ENCODE measurements at places on chromosomes 5 and 9.

DNA sequence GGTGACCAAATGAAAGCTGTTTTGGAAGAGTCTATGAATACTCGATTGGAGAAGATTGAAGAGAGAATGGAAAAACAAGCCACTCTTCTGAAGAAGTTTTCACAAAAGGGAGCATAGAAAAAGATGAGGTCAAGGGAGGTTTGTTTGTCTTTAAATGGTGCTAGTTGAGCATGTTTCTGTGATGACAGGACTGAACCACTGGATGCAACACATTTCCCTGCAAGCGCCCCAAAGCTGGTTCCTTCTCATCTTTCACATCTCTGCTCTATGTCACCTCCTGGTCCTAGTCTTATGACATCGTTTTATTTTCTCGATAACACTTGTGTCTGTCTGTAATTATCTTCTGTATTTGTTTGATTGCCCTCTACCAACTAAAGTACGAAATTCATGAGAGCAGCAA is 3.8 kb upstream of the CCDC192 start:
- DNase-seq, result no peak

GRCh38 chr5:179258001-179258921 is 87.0 kb downstream of the ADAMTS2 start:
- no peak for DNase-seq

GRCh38 chr5:154786414-154786813 is 31.2 kb downstream of the LARP1 start:
- no peak for DNase-seq

DNA sequence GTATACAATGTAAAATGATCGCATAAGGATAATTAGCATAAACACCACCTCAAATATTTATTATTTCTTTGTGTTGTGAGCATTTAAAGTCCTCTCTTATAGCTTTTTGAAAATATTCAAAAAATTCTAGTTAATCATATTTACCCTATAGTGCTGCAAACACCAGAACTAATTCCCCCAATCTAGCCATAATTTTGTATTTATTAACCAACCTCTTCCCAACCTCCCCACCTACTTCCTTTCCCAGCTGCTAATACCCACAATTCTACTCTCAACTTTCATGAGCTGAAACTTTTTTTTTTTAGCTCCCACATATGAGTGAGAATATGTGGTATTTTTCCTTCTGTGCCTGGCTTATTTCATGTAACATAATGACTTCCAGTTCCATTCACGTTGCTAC is 317.8 kb upstream of the ATP10B start:
- DNase-seq, result no peak

GRCh38 chr5:79560771-79561524 is 47.0 kb upstream of the HOMER1 start:
- DNase-seq, result no peak

DNA sequence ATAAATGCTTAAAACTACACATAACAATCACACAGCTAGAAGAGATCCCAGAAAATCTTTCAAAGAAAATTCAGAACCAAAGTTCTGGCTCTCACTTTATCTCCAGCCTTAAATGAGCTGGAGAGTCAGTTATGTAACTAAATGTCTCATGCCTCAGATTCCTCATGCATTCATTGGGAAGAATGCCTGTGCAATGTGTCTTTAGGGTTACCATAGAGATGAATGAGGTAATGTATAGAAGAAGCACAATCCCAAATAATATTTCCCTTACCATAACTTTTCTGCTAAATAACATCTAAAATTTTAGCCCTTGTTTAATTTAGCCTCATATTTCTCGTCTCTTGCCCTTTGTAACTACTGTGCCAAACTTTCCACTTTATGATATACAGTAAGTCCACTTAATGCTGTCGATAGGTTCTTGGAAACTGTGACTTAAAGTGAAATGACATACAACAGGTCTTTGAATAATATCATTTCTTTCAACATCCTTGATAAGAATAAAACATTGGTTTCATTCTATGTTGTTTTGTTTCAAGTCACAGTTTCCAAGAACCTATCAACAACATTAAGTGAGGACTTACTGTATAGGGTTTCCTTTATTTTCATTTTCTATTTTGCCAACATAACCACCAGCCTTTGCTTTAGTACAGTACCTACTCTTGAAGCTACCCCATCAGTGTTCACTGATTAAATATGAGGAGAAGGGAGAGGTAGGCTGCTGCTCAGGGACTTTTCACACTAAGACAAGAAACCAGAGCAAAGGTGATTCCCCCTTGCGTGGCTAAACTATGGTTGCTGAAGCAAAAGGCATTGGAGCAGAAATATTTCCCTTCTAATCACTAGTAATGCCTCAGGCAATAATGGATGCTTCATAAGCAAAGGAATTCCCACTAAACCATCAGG is 295.7 kb upstream of the PTGER4 start:
- no peak for DNase-seq

DNA sequence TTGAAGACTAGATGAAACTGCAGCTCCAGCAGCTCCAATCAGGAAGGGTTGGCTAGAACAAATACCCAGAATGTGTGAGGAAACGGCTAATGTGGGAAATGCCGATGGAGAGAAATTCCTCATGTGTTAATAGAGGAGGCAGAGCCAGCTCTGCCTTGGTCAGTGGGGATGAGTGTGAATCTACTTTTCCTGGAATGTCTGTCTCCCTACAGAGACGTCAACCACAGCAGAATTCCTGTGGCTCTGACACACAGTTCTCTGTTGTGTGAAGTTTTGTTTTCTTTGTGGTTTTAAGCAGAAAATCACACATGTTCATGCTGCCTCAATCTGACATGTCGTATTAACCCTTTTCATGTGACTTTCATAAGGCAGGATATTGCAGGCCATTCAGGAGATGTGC is 476.6 kb upstream of the WWC1 start:
- no peak for DNase-seq

GRCh38 chr9:136773386-136774044 is 9.2 kb upstream of the LCN15 start:
- no peak for DNase-seq

DNA sequence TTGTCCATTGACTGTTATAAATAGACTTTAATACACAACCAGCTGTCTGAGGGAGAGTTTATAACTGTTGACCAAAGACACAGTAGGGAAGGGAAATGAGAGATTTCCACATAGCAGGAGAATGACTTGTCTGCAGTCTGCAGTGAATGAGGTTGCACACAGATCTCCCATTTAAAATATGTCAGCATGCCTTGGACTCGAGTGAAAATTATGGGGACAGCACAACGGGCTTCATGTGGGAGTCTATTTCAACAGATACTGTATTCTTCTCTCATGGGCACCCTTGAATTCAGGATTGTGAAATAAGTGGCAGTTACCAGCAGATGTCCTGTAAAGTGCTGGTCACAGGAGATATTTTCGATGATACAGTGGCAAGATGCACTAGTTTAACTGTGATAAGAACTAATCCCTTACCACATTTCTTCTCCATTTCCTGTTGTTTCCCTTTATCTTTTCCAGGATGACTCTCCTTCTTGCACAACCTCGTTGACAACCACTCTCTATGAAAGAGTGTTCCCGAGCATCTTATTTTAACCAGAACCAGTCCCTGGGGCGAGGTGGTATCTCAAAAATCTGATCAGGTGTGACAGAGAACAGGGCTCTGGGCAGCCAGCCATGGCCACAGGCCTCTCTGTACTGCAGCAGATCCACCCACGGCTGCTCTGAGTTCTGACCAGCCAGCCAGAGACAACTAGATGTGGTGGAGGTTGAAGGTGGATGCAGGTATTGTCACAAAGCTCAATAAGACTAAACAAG is 51.5 kb upstream of the MAP3K1 start:
- no peak for DNase-seq

DNA sequence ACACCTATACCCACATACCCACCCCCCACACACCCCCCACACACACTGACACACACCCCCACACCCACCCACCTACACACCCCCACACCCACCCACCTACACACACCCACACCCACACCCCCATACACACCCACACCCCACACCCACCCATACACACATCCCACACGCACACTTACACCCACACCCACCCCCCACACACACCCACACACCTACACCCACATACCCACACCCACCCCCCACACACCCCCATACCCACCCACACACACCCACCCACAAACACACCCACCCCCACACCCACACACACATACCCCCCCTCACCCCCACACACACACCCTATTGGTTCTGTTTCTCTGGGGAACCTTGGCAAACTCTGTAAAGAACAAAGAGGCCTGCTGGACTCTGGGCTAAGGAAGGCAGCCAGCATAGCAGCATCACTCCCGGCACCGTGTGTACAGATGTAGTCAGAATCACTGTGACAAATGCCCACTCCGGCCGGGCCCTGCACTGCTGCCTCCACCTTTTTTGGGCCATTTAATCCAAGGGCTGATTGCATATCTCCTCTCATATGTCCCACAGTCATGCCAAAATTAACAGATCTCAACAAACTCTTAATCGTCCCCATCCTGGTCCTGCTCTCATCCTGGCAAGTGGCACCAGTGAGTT is 42.3 kb downstream of the COL23A1 start:
- DNase-seq, result no peak

DNA sequence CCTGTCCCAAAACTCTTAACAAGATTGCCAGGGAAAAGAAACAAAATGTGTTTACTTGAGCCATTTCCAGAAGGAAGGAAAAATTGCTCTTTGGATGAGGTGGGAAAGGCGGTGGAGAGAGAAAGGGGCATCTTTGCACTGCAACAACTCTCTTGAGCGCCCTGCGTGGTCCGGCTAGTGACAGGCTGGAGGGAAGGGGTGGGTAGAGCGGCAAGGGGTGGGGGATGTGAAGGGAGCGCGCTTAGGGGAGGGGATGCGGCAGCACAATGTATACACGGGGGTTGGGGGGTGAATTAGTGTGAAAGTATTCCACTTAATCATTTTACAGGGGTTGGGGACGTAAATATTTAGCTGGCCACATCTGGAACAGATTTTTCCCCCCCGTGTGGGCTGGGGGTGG is 1.3 kb downstream of the FGF10 start:
- DNase-seq, result no peak

- no peak for DNase-seq
Measured at GRCh38 chr5:176611435-176611834, 1.5 kb upstream of the GPRIN1 start.

- no peak for DNase-seq
Measured at GRCh38 chr5:142869886-142870285, 99.7 kb downstream of the ARHGAP26 start.

DNA sequence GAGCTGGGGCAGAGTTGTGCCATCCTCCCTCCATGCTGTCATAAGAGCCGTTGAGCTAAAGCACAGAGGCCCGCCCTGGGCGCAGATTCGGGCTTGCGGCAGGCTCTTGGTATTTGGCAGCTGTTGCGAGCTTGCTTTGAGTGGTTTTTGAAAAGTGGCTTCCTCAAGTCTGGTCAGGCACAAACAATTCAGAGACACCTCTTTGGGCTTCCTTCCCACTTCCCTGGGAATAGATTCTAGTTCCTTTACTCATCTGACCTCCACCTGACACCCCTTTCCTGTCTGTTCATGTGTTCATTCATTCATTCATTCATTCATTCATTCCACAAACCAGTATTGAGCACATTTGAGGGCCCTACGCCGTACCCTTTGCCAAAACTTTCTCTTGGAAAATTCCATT is 27.4 kb downstream of the NCS1 start:
- DNase-seq, result no peak

DNA sequence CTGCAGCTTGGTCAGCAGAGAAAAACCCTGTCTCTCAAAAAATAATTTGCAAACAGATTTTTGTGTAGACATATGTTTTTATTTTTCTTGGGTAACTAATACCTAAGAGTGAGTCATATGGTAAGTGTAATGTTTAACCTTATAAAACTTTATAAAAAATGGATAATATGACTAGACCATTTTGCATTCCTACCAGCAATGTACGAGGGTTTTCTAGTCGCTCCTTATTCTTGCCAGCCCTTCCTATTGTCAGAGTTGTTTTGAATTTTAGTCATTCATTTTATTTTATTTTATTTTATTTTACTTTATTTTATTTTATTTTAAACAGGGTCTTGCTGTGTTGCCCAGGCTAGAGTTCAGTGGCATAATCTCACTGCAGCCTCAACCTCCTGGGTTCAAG is 37.8 kb downstream of the RABGAP1 start:
- DNase-seq, result no peak

DNA sequence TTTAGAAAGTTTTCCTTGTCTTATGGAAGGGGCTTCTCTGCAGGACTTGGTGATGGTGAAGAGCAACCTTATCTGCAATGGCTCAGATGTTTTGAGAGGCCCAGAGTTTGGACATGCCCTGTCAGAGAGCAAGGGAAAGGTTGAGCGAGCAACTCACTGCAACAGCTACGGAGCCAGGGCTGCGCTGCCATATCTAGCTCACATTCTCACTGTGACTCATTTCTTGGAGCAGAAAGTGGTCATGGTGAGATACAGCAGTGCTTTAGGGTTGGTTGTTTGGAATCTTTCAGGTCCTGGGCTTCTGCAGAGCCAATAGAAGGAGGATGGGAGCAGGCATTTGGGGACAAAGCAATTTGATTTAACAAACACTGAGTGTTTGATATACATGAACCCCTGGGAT is 12.3 kb downstream of the GLRA1 start:
- no peak for DNase-seq

DNA sequence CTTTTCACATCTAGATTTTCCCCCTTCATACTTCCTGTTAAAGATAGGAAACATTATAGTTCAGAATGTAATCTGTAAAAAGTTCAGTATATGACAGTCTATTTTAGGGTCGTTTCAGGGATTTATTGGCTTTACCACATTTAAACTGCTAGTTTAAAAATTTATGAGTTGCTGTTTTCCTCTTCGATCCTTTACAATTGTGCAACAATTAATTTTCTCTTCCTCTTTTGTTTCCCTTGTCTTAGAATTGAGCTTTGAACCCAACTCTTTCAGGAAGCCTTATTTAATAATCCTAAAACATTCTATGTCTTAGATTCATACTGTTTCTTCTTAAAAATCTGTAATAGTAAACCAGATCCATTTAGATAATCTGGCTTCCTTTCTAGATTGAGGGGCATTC is 16.4 kb downstream of the ZSWIM6 start:
- DNase-seq, result no peak

DNA sequence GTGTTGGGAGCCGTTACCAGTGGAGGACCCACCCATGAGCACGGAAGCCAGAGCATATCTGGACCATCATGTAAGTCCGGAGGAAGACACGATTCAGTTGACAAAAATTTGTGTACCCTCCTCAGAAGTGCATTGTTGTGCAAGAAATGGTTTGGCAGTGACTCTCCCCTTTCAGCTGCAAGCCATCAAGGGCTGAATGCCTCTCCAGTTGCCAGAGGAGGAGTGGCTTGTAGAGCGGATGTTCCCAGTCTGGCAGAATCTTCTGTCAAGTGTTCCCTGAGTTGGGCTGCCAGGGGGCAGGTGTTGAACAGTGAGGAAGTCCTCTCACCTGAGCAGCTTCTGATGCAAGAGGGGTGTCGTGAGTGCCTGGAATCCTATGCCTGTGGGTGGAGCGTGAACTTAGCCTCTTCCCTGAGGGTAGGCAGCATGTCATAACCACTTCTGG is 27.6 kb upstream of the CDKN2AIPNL start:
- DNase-seq, result no peak

- DNase-seq, result no peak
Measured at GRCh38 chr9:91646702-91647101, 223.1 kb upstream of the NFIL3 start.
